ENCODE measurements at places on chromosomes 16 and 17.

DNA sequence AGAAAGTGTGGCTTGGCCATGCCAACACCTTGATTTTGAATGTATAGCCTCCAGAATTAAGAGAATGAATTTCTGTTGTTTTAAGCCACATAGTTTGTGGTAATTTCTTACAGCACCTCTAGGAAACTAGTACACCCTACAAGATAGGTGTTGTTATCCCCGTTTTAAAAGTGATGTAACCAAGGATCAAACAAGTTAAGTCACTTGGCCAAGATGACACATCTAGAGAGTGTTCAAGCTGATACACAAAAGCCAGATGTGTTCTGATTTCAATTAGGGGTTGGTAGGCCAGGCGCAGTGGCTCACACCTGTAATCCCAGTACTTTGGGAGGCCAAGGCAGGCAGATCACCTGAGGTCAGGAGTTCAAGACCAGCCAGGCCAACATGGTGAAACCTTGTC, 396.5 kb upstream of the SOX9 start:
- no peak for DNase-seq

- DNase-seq, result peak; percentile 50
These were observed at the start of gene MYO1D for GRCh38 chr17:32876417-32877163. MYO1D (minus strand) TSS chr17:32877124; CDS start chr17:32876872, 252 bp downstream.

DNA sequence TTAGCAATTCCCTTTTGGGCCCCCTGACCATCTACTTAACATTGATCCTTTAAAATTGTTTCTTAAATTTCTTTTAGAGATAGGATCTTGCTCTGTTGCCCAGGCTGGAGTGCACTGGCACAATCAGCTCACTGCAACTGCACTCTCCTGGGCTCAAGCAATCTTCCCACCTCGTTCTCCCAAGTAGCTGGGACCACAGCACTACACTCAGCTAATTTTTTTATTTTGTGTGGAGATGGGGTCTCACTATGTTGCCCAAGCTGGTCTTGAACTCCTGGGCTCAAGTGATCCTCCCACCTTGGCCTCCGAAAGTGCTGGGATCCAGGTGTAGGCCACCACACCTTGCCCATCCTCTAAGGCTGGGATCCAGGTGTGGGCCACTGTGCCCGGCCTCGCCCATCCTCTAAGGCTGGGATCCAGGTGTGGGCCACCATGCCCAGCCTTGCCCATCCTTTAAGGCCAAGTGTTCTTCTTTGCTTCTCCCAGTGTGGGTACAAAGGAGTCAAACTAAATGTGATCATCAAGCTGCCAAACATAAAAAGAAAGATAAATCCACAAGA, 13.2 kb downstream of the C16orf95 start:
- DNase-seq, result no peak

- DNase-seq, result no peak
These were observed 12.2 kb downstream of the C1QTNF1 start for GRCh38 chr17:79036181-79036580.

- no peak for DNase-seq
These were observed 149.4 kb downstream of the KCNJ12 start for GRCh38 chr17:21525464-21526130.

DNA sequence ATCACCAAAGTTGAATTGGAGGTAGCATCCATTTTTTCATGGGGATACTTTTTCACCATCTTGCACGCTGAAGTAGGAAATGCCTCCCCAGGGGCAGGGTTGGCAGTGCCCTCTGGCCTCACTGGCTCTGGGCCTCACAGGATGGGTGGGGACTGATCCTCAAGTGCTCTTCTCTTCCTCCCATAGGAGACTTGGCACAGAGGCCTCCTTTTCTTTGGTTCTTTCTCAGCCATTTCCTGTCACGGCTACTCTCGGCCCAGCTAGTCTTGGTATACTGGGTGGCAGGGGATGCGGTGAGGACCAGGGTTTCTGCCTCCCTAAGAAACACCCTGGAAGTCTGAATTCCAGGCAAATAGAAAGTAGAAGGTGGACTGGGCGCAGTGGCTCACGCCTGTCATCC, 58.2 kb downstream of the PECAM1 start:
- no peak for DNase-seq

GRCh38 chr17:19365499-19365817, 2.9 kb upstream of the B9D1 start:
- DNase-seq, result no peak

DNA sequence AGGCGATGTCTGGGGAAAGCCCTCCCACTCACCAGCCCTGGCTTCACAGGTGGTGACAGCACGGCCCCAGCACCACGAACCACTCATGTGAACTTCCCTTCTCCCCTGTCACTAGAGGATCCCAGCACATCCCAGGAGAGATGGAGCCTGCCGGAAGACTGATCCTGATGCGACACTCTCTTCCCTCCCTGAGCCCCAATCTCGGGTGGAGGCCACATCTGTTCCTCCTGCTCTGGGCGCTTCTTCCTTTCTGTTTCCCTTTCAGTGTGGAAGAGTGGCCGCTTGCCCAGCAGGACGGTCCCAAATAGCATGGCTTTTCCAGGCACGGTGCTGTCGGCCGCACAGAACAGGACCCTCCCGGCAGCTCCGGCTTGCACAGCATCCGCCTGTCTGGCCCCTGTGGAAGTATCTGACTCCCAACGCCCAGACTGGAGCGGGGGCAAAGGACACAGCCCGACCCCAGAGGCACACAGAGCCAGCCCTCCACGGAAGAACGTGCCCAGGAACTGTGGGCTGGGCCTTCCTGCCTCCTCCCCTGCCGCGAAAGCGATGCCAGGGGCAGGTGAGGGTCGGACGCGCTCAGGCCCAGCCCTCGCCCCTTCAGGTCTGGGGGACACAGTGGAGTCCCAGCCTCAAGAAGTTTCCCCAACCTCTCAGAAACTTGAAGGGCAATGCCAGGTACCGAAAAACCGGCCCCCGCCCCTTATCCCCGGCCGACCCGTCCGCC, 37.6 kb downstream of the CBFA2T3 start:
- DNase-seq, result no peak

Data from activated CD8-positive, alpha-beta memory T cell treated with anti-CD3 and anti-CD28 coated beads for 4 hours (primary cell).